ENCODE measurements at places on chromosomes 3 and 15.

DNA sequence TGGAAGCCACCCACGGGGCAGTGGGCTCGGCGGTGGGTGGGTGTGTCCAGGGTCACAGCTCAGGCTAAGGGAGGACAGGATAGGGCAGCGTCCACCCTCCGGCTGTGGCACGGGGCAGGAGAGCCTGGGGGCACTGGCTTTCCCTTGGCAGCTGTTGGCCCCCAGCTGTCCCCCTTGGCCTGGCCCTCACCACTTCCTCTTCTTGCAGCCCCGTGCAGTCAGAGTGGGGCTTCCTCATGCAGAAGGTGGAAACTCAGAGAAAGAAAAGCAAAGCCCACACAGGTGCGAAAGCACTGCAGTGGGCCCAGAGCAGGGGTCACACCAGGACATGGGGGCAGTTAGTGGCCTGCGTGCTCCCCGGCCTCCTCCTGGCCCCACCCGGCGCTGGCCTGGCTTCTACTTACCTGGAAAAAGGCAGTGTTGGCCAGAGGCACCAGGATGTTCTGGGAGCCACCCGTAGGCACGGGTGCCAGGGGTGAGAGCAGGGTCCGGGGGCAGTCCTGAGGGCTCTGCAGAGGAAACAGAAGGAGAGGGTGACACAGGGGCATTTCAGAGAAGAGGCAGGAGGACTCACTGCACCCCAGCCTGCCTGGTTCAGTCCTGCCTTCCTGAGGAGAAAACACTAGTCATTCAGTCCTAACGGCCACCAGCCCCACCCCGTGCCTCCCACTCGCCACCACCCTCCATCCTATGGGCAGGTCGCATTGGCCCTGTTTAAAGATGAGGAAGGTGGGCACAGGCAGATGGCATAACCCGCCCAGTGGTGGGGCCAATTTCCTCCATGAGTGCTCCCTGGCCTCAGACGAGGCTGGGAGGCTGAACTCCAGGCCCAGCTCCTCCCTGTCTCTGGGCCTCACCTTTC is 28.3 kb downstream of the PLXND1 start:
- DNase-seq: peak; percentile 77

DNA sequence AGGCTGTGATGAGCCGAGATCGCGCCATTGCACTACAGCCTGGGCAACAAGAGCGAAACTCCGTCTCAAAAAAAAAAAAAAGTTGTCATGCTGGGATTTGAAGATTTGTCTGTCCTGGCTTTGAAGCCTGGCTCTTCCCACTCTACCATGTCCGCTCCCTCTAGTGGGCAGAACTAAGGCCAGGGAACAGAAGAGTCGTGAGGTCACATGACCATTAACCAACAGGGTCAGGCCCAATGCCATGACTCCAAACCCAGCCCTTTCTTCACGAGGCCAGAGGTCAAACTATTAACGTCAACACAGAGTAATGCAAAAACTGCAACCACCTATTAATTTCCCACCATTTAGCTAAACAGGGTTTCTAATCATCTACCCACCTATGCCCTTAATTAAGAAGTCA is 212.1 kb downstream of the ADAMTS17 start:
- no peak for DNase-seq

DNA sequence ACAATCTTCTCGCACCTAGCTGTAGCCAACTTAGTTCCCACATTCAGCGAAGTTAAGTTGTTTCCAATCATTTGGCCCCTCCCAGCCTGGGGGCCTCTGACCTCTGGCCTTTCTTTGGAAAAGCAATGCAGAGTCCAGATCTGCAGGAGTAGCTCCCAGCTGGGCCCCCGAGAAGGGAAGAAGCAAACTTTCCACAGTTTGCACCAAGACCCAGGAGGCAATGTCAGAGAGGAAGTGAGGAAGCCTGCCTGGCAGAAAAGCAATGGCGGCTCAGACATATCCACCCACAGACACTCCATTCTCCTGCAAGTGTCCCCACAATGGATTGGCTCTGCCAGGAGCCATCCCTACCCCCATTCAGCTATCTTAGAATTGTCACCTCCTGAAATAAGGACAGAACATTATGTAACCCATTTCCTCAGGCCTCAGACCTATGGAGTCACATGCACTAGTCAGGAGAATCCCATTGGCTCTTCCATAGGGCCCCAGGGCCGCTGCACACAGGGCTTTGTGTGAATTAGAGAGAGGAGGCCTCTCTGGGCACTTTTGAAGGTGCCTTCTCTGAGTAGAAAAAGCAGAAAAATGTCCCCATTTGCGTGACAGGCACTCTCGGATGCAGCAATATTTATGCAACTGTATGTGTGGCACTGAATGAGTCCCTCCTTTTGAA is 3.0 kb upstream of the BUB1B start:
- no peak for DNase-seq

DNA sequence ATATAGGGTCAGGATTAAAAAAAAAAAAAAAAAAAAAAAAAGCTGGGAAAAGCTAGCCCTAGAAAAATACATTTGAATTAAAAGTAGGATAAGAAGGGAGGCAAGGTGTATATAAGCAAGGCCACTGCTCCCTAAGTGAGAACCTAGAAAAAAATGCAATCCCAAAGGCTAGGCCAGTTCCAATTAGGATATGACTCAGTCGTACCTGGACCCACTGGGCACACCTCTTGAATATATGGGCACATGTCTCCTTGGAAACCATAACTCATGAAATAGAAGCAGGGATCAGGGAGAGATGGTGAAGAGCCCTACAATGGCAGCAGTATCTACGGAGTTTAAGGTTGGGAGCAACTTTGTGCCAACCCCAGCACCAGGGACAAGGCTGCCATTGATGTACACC is 314.1 kb upstream of the IL12A start:
- no peak for DNase-seq

DNA sequence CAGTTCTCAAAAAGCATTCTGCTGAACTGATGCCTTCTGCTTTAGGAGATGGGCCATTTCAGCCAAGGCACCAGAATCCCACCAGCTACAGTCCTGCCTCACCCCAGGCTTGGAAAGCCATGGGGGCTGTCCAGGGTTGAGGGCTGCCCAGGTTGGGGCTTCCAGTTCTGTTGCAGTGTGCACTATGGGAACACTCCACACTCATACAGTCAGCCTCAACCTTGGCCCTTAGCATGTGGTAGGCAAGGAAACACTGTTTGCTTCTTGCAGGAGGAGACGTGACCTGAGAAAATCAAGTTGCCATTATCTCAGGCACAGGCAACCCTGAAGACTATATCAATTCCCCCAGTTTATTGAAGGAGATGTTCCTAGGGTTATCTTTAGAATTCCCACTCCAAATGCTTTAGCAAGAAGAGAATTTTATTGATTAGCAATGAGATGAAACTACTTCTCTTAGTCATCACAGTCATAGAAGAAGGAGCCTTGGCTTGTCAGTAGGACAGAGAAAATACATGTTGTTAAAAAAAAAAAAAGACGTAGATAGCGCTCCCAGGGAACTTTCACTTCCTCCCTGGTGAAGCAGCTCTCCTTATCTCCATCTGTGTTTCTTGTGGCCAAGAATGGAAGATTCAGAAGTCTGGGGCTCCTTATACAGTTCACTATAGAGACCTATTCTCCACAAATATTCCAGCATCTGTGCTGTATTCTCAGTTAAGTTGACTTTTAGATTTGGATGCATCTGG is 38.3 kb upstream of the IL12A start:
- no peak for DNase-seq

DNA sequence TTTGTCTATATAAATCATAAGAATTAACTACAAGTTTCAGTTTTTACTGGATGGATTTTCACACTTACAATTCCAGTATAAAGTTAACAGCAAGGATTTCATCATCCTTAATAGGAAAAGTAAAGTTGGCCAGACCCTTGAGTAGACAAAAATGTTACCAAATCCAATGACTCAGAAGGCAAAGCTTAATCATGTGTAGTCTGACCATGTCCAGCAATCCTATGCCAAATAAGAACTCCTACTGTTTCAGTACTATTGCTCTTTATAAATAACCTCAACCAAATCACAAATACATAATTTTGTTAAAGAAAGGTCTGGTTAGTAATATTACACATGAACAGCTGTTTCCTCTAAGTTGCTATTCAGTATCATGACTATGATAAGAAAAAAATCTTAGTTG is 35.0 kb downstream of the PLOD2 start:
- DNase-seq: peak; percentile 22

GRCh38 chr3:102531686-102532085 is 96.9 kb downstream of the ZPLD1 start:
- no peak for DNase-seq

DNA sequence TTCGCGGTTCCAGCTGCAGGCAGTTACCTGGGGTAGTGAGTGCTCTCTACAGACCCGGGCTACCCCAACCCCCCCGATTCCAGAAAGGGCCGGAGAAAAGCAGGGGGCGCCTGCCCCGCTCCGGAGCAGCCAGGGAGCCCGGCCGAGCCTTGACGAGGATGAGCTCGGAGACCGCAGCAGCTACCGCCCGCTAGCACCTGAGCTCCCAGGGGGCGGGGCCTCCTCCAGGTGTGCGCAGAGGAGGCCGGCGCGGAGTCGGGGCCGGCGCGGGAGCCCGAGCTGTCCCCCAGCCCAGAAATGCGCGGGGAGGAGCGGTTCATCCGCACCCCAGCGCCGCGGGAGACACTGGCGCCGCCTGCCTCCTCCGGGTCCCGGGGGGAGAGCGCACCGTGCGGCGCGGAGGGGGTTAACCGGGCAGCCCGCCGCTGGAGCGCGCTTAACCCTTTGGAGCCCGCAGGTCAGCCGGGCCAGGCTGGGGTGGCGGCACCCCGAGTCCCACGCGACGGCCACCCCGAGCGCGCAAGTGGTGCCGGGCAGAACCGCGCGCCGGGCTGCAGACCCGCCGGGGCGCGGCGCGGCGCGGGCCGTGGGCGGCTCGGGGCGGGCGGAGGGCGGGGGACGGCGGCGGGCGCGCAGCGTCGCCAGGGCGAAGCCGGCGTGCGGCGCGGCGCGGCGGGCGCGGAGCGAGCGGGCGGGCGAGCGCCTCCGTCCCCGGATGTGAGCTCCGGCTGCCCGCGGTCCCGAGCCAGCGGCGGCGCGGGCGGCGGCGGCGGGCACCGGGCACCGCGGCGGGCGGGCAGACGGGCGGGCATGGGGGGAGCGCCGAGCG is at the start of gene CACNA1D:
CACNA1D (plus strand) TSS at position 649 of the 829 bp plus-strand sequence. CDS start 556 bp downstream, outside the sequence.
- DNase-seq: no peak

DNA sequence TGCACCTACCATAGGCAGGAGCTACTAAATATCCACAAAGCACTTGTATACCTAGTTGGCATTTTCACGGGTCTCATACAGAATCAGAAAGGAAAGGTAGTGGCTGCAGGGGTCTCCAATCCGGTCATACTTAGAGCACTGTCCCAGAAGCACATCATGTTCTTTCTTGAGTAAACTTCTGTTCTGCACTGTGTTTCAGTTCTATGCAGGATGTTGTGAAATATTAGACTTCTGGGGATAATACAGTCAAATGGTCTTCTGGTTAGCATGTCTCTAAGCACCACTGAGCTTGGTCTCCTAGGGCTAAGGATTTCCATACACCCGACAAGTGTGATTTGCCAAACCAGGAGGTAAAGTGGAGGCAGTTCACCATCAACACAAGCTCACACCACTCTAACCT is 27.9 kb downstream of the MINDY4B start:
- no peak for DNase-seq

DNA sequence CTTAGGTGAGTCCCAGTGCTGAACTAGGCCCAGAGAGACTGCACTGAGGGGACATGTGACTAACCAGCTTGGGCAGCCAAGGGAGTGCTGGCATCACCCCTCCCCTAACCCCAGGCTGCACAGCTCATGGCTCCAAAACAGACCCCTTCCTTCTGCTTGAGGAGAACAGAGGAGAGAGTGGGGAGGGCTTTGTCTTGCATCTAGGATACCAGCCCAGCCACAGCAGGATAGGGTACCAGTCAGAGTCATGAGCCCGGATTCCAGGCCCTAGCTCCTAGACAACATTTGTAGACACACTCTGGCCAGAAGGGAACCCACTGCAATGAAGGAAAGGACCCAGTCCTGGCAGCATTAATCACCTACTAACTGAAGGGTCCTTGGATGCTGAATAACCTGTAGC is 49.9 kb upstream of the PLSCR4 start:
- no peak for DNase-seq

DNA sequence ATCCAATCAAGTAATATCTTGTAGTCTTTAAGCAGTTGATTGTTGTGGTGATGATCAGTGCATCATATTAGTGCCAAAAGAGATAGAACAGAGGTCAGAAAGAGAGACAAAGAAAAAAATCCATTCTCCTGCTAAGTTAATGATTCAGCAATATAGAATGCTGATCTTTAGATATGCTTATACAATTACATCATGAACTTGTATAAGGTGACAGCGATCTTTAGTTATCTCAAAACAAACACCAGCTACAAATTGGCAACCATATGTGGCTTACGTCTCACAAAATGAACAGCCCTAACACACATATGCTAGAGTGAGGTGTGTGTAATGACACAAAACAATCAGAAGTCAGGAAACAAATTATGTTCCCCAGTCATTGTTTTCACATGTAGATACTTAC is 12.5 kb downstream of the LSAMP start:
- DNase-seq: no peak

Measured in suppressor macrophage (primary cell).